ENCODE measurements at places on chromosomes 5 and 9.
A peak's percentile ranks its signal among the peaks of the same experiment; 100 is the strongest.

DNA sequence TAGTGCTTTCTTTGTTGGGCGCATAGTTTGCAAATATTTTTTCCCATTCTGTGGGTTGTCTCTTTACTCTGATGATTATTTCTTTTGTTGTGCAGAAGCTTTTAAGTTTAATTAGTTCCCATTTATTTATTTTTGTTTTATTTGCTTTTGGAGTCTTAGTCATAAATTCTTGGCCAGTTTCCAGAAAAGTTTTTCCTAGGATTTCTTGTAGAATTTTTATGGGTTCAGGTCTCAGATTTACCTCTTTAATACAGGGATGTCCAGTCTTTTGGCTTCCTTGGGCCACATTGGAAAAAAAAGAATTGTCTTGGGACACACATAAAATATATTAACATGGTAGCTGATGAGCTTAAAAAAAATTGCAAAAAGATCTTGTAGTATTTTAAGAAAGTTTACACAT, 122.0 kb downstream of the WDR70 start:
- DNase-seq = no peak

DNA sequence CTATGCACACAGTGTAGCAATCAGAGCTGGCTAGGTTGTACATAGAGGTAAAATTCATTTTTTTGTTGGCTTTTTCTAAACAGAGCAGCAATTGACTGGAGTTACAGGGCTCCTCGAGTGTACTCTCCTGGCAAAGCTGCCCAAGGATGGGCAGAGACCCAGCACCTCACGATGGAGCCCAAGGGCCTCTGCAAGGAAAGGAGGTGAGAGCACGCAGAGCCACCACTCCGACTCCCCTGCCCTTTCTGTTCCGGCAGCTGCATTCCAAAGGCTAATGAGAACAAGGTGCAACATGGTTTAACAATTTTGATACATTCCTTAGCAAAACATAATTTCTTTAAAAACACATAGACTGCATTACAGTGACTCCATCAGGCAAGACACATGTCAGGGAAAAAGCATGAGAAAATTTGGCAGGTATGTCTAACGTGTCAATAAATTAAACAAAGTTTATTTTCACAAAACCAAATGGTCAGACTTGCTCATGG, 47.5 kb downstream of the SAXO1 start:
- DNase-seq = no peak

- no peak for DNase-seq
Measured at GRCh38 chr5:153985498-153985897, 53.2 kb downstream of the FAM114A2 start.

GRCh38 chr9:103981912-103982311, 112.2 kb upstream of the SMC2 start:
- DNase-seq = no peak

- no peak for DNase-seq
Measured at GRCh38 chr9:91126761-91127445, 234.8 kb downstream of the AUH start.

GRCh38 chr9:111843971-111844370, 49.2 kb upstream of the SHOC1 start:
- DNase-seq = no peak

GRCh38 chr5:154652746-154653417, 102.3 kb upstream of the LARP1 start:
- DNase-seq = no peak

DNA sequence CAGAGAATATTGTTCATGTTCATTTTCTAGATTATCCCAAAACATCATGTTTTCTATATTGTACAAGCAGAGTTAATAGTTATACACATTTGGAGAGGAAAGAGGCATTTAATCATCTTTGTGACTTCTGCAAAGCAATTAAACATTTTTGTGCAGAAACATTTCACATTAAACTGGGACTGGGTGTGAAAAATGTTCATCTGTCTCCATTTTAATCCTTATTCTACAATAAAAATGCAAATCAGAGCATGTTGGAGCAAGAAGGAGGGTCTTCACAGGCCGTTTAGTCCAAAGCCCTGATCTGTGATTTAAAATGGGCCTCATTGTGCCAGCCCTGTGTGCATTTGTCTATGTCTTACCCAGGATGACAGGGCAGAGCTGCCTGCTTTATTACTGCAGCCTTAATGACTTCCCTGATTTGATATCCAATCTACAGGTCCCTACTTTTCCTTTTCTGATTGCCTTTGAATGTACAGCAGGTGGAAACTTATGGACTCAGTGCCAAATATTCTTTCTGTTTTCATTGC, 183.5 kb downstream of the CAVIN4 start:
- no peak for DNase-seq

DNA sequence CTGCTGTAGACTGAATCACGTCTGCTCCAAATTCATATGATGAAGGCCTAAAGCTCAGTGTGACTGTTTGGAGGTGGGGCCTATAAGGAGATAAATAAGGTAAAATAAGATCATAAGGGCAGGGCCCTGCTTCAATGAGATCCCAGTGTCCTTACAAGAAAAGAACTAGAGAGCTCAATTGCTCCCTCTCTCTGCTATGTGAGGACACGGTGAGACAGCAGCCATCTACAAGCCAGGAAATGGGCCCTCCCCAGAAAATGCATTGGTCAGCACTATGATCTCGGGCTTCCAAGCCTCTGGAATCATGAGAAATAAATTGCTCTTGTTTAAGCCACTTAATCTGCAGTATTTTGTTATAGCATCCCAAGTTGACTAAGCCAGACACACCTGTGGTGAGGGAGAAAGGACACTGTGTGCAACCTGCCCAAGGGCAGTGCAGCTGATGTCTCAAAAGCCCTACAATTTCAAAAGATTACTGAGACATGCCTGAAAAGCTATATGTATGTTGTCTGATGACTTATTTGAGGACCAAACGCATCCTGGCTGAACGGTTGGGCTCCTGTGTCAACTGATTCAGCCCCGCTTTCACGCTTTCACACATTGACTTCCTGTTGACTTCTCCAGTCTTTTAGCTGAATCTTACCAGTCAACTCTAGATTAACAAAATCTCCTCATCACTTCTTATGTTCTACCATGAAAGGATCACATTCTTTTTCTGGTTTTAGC, 13.2 kb downstream of the GZMK start:
- DNase-seq = peak; percentile 94

DNA sequence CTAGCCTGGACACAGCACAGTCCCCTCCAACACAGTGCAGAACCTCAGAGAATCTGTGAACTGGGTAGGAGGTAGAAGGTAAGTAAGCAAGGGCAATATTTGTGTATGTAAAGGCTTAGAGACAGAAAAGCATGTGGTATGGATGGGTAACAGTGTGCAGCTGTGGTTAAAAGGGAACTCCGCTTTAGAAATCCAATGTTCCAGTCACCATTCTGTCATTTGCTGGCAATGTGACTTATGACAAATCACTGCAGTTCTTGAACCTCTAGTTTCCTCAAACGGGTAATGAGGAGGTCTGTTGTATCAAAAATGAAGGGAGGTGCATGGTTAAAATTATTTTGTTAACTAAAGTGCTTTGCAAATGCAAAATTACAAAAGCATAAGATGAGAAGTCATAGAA, 125.5 kb upstream of the IFNE start:
- no peak for DNase-seq

DNA sequence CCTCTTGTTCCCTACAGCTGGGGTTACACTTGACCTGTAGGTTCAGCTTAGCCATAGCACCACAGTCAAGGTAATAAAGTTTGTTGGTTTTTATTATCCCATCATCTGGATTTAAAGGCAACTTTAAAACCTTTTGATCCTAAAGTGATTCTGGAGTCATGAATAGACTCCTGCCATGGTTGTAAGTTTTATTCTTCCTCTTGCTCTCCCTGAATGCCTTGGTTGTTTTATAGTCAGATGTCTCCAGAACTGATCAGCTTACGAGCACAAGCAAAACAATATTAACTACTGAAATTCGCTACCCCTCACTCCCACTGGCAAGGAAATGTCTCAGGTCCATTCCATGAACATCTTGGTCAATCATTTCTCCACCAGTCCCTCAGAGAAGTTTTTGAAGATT, 1328.6 kb downstream of the PTPRD start:
- DNase-seq = no peak

DNA sequence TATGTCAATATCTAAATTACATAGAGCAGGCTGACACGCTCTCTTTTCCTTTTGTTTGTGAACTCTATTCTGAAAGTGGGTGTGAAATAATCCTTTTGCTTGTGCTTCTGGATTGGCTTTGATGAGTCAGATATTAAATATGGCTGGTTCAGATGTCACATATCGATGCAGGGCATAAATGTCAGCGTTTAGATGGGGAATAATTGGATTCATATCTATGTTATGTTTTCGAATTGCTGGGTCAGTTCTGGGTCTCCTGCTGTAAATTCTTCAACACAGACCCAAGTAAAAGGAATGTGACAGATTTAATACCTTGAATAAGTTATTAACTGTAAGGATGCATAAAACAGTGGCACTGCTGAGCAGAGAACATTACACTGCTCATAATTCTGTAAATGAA, 118.7 kb upstream of the SNX2 start:
- DNase-seq = no peak

DNA sequence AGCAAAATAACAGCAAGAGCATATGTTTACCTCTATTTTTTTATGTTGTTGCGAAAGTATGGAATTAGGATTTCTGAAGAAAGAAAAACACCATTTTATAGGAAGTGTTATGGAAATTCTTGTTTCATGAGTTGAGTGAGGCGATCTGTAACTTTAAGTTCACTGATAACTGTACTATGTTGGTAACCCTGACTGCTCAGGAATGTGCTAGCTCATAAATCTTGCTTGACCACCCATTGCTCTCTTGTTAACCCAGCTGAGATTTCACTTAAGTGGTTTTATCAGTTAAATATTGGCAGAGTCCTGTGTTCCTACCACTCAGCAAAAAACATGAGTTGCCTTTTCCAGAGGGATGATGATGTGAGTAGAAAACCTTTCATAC, 91.1 kb upstream of the STARD4 start:
- no peak for DNase-seq

DNA sequence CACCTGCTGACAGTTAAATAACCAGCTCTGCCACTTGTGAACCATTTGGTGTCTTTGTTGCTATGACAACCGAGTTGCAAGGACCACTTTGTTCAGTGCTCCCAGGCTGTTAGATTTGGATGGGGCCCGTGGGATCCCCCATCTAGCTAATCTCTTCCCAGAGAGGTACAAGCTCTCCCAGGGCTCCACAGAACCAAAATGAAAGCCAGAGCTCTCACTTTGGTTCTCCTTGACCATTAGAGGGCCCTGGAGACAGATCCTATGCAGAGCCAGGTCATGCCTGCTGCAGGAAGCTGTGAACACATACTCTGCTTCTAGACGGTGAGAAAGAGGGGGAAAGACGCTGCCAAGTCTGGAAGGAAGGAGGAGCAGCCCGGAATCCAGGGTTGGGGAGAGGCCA, 224.6 kb downstream of the GABBR2 start:
- DNase-seq = no peak

DNA sequence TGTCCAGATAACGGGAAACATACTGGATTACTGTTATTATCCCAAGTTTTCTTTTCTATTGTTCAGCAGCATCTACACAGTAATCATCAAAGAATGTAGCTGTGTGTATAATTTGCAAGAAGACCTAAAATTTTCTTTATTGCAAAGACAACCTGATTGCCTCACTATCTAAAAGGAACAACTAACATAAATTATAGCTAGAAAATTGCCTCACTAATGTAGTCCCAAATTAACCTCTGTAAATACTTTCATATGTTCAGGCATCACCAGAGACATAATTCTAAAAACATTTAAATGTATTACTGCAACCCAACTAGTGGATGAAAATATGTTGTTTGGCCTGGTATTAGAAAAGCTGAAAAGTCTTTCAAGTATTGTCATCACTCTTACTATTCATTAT, 275.4 kb downstream of the CDH12 start:
- DNase-seq = no peak

DNA sequence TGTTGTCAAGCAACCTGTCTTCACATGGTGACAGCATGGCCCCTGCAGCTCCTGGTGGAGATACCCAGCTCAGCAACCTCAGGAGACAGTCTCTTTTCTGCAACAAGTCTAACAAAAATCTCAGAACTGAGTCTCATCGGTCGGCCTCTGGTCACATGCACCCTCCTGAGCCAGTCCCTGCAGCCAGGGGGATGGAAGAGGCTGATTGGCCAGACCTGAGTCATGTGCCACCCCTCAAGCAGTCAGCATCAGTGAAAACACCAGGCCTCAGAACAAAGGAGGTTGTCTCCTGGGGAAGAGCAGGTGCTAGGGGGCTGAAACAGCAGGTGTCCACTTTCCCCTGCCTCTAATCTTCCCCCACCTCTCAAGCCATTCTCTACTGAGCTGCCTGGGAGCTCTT, 54.4 kb downstream of the SMIM23 start:
- DNase-seq = no peak

- DNase-seq = peak; percentile 65
Measured at GRCh38 chr5:96896276-96896675, 20.0 kb downstream of the ERAP2 start.

DNA sequence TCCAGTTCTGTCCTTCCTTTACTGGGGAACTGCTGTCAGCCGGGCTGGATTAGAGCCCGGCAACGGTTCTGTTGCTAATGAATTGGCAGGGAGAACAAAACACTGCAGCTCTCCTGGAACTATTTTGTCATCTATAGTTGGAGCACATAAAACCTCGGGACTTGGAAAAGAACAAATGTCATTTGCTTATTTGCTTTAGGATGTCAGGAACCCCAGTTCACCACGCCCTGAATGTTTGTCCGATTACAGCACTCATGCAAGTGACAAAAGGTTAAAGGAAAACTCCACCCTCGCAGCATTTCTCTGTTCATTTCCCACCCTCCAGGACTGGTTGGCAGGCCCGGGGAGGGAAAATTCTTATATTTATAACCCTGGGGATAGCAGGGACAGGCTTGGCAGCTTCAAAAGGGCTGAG, 66.4 kb upstream of the PLPP1 start:
- DNase-seq = no peak

DNA sequence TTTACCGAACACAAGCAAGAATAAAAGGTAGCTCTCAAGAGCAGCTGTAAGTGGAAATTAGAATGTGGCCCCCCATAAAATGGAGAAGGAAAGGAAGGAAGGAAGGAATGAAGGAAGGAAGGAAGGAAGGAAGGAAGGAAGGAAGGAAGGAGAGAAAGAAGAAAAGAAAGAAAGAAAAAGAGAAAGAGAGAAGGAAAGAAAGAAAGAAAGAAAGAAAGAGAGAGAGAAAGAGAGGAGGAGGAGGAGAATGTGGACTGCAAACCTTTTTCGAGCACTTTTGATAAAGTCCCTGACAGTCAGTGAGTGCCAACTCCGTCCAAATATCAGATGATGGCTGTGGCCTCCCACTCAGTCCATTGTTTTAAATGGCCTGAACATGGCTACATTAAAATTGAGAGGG, 53.8 kb upstream of the SNX2 start:
- DNase-seq = no peak

- no peak for DNase-seq
Measured at GRCh38 chr9:115015018-115015635, 84.7 kb upstream of the TNFSF8 start.

GRCh38 chr9:75134495-75134894, 46.2 kb downstream of the OSTF1 start:
- no peak for DNase-seq

GRCh38 chr5:173108914-173109313, 35.4 kb upstream of the BNIP1 start:
- peak; percentile 3 for DNase-seq

DNA sequence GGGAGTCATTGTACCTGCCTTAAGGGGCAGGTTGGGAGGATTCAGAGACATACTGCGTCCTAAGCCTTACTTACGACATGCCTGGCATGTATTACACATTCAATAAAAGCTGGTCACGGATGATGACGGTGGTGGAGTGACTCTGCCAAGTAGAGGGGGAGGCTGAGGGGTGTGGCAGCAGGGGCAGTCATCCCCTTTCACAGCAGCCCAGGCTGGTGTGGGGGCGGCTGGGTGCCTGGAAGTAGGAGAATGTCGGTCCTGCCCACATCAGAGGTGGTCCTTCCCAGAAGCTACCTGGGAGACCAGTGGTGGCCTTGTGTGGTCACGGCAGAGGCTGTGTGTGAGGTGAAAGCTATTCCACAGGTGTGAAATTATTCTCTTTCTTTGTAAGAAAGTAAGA, 8.9 kb downstream of the ZBTB34 start:
- no peak for DNase-seq

Data from activated CD4-positive, alpha-beta T cell treated with anti-CD3 and anti-CD28 coated beads, Interleukin-2, Interleukin-6, amounts not matched to agents 100 ng/mL and 50 ng/mL, durations not matched to agents 16 hours and 8 hours (primary cell).